Daoy (cell line): ENCODE measurements at places on chromosomes 4 and X.

DNA sequence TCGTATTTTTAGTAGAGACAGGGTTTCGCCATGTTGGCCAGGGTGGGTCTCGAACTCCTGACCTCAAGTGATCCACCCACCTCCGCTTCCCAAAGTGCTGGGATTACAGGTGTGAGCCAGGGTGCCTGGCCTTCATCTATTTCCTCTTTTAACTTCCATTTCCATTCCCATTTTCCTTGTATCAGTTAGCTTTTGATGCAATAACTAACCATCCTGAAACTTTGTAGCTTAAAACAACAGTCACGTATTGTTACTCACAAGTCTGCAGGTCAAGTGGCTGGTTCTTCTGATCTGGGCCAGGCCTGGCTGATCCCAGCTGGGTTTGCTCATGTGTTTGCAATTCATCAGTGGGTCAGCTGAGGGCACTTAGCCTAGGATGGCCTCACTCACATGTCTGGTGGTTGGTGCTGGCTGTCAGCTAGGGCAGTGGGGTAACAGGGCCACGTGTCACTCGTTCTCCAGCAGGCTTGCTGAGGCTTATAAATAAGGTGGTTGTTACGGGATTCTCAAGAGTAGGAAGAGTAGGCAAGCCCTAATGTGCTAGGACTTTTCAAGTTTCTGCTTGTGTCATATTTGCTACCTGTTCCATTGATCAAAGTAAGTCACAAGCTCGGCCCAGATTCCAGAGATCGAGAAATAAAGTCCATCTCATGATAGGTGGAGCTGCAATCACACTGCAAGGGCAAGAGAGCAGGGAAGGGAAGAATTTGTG, 88.2 kb downstream of the SOWAHB start:
- DNase-seq = no peak

DNA sequence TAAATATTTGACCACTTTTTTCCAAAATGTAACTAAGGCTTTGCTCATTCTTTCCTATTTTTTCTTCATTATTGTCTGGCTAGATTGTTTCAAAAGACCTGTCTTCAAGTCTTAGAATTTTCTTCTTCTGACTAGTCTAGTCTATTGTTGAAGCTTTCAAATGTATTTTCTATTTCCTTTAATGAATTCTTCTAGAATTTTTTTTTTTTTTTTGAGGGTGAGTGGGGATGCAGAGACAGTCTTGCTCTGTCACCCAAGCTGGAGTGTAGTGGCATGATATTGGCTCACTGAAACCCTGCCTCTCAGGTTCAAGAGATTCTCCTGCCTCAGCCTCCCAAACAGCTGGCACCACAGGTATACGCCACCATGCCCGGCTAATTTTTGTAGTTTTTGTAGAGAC, 141.4 kb downstream of the TET2 start:
- no peak for DNase-seq

GRCh38 chr4:140116442-140117104, 37.4 kb downstream of the MAML3 start:
- DNase-seq = peak; percentile 62

DNA sequence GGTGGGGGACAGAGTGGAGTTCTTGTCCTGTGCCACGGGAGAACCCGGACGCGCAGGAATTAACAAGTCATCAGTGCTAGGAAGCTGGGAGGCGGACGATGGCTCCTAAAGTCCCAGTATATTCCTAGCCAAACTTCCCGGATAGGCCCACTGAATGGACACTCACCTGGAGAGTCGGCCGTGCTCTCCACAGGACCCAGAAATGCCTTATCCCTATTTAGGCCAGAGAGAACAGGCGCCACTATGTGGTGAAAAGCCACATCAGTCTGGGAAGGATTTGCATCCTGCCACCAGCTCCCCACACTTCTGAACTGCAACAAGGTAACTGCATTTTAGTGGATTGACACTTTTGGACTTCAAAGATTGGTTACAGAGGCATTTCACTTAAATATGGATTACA, 1.1 kb downstream of the CFAP299 start:
- DNase-seq = peak; percentile 34

- no peak for DNase-seq
These were observed 248.3 kb upstream of the MAD2L1 start for GRCh38 chr4:120314969-120315368.

- no peak for DNase-seq
These were observed 466.1 kb upstream of the GRID2 start for GRCh38 chr4:91837608-91838029.

DNA sequence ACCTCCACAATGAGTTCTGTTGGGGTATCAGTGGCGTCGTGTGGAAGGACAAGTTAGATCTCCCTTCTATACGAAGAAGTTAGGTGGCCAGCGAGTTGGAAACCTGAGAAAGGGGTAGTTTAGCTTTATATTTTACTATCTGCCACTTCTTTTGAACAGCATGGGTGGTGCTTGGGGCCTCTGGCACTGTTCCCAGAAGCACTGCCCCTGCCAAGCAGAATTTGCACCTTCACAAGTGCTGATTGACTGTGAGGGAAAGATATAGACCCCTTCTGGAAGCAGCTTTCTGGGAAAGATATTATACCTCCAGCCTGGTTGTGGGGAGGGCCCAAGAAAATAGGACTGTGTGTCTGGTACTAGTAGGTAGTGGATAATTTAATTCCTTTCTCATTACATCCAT, 246.9 kb downstream of the FBXO8 start:
- no peak for DNase-seq

- DNase-seq = no peak
These were observed 8.7 kb upstream of the MSANTD1 start for GRCh38 chr4:3239998-3240920.
